ENCODE measurements at places on chromosomes 1 and 21. TPM values are rescaled to one million over a fixed set of nuclear protein-coding genes. Genes with fewer than 3 reads are reported as not detected.
A peak's percentile ranks its signal among the peaks of the same experiment; 100 is the strongest.

- DNase-seq = no peak
Measured at GRCh38 chr1:155004352-155005075, 1.9 kb downstream of the ZBTB7B start.

DNA sequence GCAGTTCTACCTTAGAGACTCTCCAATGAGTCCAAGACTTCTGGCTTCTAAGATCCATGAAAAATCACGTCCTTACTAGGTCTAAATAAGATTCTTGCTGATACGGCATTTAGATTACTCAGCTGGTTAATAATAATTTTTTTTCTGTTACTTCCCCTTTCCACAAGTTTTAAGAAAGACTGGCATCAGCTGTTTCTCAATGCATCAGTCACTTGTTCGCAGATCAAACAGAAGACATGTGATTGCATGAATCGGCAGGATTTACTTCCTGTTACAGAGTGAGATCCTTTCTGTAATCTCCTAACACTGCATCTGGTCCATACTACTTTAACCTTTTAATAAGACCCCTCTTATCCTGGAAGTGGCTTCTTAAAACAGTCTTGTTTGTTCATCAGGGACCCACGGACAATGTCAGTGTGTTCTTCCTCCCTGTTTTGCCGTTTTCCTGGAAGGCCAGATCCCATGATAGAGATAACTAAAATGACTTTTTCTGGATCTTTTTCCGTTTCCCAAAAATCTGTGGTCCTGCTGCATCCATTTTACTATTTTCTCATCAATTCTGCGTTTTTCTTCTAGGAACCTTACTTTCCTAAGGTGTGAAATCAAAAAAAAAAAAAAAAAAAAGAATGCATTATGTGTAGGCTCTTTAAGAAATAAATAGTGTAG, 6.1 kb downstream of the NPL start:
- DNase-seq = no peak

DNA sequence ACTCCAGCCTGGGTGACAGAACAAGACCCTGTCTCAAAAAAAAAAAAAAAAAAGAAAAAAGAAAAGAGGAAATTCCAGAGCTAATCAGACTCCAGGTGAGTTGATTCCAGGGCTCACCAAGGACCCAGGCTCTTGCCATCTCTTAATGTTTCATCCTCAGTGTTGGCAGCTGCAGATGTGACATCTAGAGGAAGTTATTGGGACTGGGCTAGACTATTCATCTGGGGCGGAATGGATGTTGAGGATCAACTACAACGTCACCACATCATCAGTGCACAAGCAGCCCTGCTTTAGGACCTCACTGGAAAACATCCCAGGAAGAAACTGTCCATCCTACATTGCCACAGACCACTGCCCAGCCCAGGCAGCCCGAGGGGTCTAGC, 28.6 kb upstream of the PARP1 start:
- DNase-seq = no peak

- no peak for DNase-seq
Measured at GRCh38 chr21:35475762-35476161, 426.7 kb upstream of the RUNX1 start.

DNA sequence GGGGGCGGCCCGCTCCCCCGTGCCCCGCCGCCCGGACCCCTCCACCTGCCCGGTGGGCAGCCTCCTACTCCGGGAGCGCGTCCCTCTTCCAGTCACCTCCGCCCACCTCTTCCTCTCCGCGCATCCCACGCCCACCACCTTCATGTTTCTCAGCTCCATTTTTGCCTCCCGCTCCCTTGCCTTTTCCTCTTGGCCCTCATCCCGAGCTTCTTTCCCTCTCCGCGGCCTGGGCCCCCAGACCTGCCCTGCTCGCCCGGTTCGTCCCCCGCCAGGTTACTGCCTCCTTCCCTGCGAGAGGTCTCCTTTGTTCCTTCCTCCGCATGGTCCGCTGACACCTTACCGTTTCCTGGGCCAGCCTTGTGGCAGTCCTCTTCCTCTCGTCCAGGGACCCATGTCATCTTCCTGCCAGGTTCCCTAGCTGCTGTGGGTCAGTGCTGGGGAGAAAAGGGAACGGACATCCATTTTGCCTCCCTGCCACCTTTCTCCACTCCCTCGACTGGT, 563 bp downstream of the QSOX1 start:
- peak; percentile 45 for DNase-seq

The TINAGL1 gene
- total RNA-seq = not detected

GRCh38 chr1:30342535-30343141, 380.7 kb downstream of the MATN1 start:
- DNase-seq = no peak

DNA sequence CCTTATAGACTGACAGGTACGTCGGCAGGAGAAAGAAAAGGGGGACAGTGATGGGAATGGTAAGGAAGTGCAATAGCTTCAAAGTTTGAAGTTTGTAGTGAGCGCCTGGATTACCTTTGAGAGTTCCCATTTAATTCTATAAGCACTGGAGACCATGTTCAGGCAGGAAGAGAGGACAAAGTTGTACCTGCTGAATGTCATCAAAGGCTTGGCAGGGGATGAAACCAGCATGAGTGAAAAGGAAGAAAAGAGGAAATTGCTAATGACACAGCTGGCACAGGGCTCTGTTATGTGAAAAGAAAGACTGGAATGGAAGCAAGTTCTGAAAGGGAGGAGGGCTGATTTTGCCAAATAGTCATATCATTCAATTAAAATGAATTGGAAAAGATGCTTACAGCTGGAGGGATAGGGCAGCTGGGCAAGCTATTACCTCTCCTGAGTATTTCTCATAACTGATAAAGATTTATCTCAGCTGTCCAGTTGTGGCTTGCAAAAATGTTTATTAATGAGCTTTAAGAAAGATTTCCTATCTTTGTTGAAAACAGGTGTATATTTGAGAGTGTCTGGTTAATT, 109.2 kb downstream of the HMCN1 start:
- no peak for DNase-seq

- DNase-seq = no peak
Measured at GRCh38 chr1:38210021-38210894, 163.7 kb upstream of the POU3F1 start.

DNA sequence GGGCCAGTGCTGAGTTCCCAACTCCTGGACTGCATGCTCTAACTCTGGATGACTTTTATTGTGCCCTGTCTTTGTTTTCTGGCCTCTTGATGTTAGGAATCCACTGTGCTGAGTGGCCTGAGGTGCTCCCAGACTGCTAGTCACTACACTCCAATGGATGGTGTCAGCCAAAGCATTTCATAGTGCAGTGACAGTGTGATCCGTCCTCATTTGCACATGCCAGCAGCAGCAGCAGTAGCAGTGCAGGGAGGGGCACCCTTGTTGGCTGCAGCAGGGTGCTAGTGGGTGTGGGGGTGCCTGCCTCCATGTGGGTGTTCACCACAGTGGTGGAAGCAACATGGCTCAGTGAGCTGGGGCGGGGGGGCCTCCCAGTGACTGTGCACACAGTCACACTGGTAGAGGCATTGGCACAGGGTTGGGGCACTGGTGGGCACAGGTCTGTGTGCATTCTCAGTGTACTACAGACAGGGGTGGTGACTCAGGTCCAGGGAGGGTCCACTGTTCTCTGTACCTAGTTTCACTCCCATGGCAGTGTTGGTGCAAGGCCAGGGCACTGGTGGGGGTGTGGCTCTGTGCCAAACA, 214.0 kb downstream of the ZC3H11B start:
- no peak for DNase-seq

The INSRR gene
- total RNA-seq = 6.9 TPM

GRCh38 chr1:1112237-1112985, 3.5 kb downstream of the C1orf159 start:
- no peak for DNase-seq

- peak; percentile 95 for DNase-seq
Measured at GRCh38 chr1:155062702-155063411, 683 bp upstream of the EFNA4 start.

- peak; percentile 71 for DNase-seq
Measured at GRCh38 chr1:10909697-10910680, 102.5 kb upstream of the TARDBP start.

GRCh38 chr1:11729498-11730428, 6.2 kb upstream of the AGTRAP start:
- DNase-seq = no peak

DNA sequence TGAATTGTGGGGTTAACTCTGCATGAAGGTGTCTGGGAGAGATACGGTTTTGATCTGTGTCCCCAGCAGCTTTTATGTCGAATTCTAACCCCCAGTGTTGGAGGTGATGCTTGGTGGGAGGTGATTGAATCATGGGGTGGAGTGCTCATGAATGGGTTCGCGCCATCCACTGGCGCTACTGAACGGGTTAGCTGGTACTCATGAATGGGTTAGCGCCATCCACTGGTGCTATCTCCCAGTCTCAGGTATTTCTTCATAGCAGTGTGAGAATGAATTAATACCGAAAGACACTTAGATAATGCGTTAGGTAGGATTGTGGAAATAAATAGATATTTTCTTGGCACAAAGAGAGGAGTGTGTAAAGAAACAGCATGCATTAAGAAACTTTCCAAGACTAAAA, 32.9 kb upstream of the CLDN8 start:
- DNase-seq = no peak

The CELA3B gene
- not detected for total RNA-seq

DNA sequence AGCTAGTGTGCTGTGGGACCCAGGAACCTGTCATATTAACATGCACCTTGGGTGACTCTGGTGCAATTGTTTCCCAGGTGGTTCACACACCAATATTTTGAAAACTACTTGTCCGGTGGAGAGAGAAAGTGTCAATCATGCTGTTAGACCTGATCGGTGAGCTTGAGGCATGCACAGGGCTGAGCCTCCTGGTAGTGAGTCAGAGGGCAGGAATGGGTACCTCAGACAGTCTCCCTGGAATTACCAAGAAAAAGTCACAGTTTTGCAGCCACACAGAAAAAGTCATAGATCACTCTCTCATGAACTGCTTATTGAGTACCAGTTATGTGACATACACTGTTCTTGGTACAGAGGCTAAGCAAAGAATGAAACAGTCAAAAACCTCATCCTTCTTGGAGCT, 140.1 kb upstream of the NFIA start:
- no peak for DNase-seq

The ITGB2 gene
- total RNA-seq = 0.91 TPM

DNA sequence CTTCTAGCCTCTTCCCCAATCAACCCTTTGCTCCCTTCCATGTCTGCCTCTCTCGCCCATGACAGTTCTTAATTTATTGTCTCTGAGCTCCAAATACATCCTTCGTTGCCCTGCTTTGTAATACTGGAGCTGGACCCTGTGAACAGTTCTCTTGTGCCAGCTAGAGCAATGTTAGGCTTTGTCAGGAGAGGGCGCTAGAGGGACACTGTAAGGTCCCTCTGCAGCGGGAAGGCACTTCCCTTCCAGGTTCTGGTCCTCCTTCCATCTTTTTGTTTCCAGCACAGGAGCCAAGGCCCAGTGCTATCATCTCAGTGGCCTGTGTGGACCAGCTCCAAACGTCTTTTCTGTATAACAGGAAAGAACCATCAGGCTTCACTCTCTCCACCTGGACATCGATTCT, 95.9 kb downstream of the PTPRU start:
- peak; percentile 61 for DNase-seq

The COL11A1 gene
- total RNA-seq = 0.76 TPM

DNA sequence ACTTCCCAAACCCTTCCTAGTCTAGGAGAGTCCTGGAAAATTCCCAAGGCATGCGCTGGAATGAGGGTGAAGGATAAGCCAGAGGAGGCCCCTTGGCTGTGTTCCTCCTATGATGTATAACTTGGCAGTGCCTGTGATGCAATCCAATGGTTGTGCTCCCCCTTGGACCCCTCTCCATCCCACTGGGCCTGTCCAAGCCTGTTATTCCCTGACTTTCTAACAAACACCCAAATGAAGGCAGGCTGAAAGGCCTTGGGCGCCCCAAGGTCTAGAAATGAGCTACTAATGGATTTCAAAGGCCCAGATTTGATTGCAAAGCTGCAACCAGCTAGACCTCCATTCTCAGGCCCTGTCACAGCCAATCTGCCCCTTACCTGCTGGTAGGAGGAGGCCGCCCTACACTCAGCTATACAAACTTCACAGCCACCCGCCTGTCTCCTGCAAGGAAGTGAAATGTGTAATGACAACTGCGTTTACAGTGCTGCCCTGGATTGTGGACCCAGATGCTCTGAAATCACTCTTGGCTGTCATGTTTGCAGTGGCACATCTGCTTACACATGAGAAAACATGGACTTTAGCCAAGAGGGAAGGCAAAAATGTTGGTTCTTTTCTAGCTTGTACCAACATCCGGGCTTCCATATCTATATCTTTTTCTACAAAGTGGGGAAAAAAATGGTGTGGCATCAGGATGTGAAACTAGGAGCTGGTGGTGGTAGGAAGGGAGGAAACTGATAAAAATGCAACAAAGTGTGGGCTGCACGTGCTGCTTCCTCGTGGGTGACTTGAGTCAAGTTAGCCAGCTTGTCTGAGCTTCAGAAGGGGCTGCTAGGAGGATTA, 130.4 kb downstream of the TRABD2B start:
- no peak for DNase-seq

DNA sequence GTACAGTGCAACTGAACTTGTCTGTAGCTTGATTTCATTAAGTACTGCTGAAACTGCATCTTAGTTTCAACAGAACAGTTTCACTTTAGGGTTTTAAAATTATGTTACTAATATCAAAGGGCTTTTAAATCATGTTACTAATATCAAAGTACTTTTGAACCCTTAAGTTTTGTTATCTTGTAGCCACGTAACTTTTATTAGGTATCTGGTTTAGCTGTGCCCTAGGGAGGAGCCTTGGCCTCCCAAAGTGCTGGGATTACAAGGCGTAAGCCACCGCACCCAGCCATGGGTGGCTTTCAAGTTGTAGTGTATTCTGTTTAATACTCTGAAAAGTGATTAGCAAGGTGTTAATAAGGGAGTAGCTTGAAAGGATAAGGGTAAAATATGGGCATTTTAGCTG, 2.0 kb downstream of the KDM4A start:
- no peak for DNase-seq

The NUF2 gene
- 5.8 TPM for total RNA-seq

All from glutamatergic neuron (in vitro differentiated cells).